ENCODE measurements at places on chromosomes 16 and 17.

DNA sequence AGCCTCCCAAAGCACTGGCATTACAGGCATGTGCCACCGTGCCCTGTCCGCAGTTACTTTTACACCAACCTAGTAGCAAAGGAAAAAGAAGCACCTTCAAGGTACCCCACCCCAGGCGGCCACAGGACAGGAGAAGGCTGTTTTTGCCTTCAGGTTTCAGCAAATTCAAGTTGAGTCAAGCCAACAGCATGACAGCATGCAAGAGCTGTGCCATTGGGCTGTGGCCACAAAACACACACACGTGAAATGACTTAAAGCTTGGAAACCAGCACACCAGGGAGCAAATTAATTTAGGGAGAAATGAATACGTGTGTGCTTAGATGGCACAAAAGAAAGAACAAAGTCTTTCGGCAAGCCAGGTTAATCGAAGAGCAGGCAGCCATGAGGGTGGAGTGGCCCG is 39.7 kb downstream of the ERCC4 start:
- no peak for DNase-seq

DNA sequence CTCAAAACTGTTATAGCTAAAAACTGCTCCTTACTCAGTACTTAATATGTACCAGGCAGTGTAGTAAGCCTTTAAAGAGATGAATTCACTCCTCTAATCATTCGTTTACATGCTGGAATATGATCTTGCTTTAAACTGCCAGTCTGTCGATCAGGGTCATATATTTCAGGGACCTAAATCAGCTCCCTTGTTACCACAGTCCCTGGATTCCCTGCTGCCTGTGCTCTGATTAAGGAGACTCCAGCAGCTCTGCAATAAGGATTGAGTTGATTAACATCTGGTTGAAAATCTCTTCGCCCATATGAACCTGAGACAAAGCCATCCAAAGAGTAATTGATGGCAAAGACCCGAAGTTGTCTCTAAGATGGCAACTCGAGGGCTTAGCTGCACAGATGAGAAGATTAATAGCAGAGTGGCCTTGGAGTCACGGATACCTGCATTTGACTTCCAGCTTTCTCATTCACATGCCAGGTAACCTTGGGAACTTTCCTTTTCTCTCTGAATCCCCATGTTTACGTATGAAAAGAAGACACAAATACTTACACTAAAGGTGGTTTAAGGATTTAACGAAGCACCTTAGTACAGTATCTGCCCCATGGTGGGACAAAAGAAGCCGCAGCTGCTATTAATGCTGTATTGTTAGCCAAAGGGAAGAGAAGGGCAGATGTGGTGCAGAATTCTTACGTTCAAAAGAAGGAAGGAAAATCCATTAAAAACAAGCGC is 68.2 kb downstream of the VAT1L start:
- DNase-seq, result no peak

GRCh38 chr17:80384078-80384960 is 30.6 kb upstream of the ENDOV start:
- DNase-seq, result no peak

DNA sequence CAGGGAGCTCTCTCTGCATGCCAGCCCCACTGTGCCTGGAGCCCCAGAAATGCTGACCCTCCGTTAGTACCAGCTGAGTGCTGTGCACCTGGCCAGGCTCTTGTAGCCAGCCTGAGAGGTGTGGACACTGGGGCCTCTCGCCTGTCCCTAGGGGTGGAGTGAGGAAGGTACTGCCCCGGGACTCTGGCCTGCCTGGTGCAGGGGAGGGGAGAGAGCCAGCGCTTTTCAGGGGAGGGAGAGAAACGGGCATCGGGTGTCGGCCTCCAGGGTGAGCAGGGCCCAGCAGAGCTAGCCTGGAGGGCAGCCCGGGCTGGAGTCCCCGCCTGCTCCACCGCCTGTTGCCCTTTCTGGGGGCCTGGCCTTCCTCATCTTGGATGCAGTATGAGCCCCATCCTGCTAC is 13.1 kb downstream of the MAP2K3 start:
- no peak for DNase-seq
